ENCODE measurements at places on chromosomes 13 and 19. TPM values are rescaled to one million over a fixed set of nuclear protein-coding genes. Genes with fewer than 3 reads are reported as not detected.

LILRA1 gene
- 0.21 TPM for total RNA-seq

BEST2 gene
- not detected for total RNA-seq

CLEC17A gene
- not detected for total RNA-seq

GRCh38 chr13:75847588-75847987, 211.5 kb downstream of the LMO7 start:
- no peak for DNase-seq
- peaks cover 35% of the 10 kb centered on the region for H3K36me3 ChIP-seq
- H3K4me1 ChIP-seq, result no peaks in the 10 kb centered on the region
- no peak overlapping the region for H3K27ac ChIP-seq

DNA sequence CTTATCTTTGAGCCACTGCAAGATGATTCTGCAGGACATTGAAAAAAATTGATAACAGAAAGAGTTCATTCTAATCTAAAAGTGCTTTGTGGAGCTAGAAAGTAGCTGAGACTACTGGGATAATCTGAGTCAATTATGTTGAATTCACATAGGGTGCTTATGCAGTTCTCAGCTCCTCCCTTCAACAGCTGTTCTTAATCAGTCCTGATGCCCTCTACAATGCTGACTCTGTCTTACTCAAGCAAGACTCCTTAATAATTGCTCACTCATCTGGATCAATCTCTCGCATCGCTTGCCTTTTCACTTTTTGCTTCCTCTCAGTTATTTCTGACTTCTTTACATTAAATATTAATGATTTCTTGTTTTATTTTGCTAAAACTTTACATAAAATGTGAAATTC, 182.1 kb downstream of the PCDH17 start:
- DNase-seq, result no peak
- H3K36me3 ChIP-seq, result no peaks in the 10 kb centered on the region
- no peak overlapping the region for H3K4me3 ChIP-seq
- no peak overlapping the region for H3K27ac ChIP-seq

TSC22D1 gene
- 191 TPM for total RNA-seq

AMER2 gene
- total RNA-seq, result not detected

Data from heart right ventricle (tissue), 16 donors.